ENCODE measurements at places on chromosomes 12 and 14. TPM values are rescaled to one million over a fixed set of nuclear protein-coding genes. Genes with fewer than 3 reads are reported as not detected.

GRCh38 chr14:58732387-58732786, 94.6 kb downstream of the DACT1 start:
- DNase-seq, result no peak

- no peak for DNase-seq
These were observed 11.6 kb upstream of the GXYLT1 start for GRCh38 chr12:42156232-42156631.

GRCh38 chr12:76864791-76865400, 13.9 kb downstream of the CSRP2 start:
- no peak for DNase-seq

- DNase-seq, result no peak
These were observed 58.7 kb downstream of the SSH1 start for GRCh38 chr12:108798551-108799221.

DNA sequence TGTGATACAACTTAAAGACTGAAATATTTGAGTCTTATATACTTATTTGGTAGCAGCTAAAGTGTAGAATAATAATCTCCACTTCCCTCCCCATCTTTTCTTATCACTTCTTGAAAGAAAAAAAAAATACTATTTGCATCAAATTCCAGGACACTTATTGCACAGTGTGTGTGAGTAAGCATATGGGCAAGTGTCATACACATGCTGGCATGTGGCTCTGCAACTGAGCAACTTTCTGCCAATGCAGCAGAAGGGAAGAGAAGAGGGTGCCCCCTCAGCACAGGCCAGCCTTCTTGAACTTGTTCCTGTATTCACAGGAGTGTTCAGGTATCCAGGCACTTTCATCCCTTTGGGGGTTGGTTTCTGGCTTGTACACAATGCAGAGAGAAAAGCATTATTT, 145.8 kb downstream of the CPNE8 start:
- DNase-seq, result no peak

ABCC9 gene
- total RNA-seq, result 8.0 TPM

Measured in suprapubic skin (tissue), 4 donors.